ENCODE measurements at places on chromosomes 11 and 22. TPM values are rescaled to one million over a fixed set of nuclear protein-coding genes. Genes with fewer than 3 reads are reported as not detected.

DNA sequence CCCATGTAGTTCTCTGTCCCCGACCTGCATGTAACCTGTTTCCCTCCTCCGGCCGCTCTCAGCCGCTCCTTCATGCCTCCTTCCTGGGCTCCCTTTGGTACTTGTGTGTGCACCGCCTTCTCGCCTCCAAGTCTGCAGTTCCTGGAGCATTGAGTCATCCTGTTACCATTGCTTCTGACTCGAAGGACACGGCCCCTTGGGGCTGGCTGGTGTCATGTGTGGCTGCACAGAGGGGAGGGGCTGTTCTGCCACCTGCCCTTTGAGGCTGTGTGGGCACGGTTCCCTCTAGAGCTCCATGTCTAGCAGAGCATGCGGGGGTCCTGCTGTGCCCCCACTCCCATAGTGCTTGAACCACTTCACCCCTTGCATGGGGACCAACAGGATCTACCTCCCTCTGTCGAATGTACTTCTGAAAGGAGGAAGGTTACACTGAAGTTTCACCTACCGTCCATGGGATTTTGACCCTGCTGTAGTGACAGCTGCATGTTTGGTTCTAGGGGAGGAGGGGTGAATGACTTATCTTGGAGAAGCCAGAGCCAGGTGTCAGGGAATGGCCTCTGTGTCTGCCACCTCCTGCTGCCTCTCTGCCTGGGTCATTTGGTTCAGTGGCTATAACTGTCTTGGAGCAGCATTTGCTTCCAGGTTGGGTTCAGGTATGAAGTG lies 39.6 kb downstream of the BCR start:
- DNase-seq, result no peak

Gene SCGB2A2
- not detected for polyA plus RNA-seq

DNA sequence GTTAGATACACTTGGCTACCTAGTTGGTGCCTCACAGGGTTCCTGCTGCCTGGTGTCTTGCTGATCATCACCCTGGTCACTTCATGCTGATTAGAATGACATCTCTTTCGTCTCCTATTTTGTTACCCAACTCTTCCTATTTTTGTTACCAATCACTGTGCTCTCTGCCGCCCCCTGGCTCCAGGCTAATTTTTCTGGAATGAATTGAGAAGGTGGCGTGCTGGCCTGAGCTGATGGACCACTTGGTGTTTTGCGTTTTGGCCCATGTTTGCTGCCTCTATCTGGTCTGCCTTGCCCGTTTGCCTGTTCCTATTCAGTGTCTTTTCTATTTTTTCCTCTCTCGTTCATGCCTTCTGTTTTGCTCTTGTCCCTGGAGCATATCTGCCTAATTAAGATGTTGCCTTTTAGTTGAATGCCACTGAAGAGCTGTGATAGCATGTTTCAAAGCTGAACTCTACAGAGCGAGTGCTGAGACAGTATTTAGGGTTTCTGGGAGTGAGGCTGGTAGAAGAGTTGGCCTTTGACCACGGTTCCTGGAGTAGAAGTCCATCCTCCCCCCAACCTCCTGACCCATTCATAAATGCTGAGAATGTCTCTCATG lies 5.9 kb upstream of the ATF4 start:
- no peak for DNase-seq

DNA sequence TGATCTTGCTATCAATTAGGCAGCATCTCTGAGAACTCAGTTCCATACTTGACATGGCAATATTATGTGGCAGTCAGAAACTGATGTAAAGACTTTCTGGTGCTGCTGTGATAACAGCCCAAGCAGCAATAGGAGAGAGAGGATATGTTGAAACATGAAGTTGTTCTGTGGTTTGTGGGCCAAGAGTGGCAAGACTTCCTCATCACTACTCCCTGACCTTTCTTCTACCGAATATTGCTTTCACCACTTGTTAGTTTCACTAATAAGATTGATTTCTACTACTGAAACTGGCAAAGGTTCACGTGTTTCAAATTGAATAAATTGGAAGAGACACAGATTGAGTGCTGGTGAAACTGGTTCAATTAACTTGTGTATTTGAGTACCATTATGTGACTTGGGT lies 852.6 kb upstream of the RAG2 start:
- no peak for DNase-seq

GRCh38 chr22:43698403-43698802 lies 113.7 kb downstream of the EFCAB6 start:
- no peak for DNase-seq

Gene IGSF9B
- polyA plus RNA-seq, result 14.6 TPM

DNA sequence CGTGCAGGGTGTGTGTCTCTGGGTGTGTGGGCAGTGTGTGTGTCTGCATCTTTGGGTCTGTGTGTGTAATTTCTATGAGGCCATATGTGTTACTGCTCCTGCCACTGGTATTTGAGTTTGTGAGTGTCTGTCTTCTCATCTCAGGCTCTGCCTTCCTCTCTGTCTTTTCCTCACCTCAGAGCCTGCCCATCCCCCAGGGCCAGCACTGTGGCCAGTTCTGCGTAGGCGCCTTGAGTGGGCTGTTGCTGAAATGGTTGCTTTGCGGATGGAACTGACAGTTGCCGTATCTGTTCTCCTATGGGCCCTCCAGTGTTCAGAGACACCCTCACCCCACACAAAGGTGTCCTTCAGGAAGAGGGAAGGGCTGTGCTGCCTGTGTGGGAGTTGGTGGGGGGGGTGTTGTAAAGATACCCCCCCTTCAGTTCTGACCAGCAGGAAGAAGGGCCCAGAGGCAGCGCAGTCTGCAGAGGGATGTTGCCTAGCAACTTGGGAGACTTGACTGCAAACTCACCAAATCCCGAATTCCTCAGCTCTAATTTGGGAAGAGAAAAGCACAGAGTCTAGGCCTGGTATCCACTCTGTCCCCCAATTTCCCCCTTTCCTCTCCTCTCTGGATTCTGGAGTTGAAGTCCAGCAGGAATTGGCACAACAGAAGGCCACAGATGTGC lies 2.0 kb upstream of the NRGN start:
- no peak for DNase-seq

Gene IFITM1
- 15.2 TPM for polyA plus RNA-seq

DNA sequence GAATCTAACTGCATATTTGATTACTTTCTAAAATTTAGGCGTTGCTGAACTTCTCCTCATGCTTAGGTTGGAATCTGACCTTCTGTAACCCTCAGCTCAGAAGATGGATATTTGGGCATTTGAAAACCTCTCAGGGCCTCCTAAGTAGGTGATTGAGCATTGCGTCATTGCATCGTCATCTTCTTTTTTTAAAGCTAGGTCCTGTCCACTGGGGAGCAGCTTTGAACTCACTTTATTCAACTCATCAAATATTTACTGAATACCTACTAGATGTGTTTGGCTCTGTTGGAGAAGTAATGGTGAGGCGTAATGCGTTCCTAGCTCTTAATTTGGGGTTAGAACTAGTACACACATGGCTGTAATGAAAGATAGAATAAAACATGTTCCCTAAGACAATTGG lies 56.8 kb downstream of the ZBTB16 start:
- DNase-seq, result no peak

DNA sequence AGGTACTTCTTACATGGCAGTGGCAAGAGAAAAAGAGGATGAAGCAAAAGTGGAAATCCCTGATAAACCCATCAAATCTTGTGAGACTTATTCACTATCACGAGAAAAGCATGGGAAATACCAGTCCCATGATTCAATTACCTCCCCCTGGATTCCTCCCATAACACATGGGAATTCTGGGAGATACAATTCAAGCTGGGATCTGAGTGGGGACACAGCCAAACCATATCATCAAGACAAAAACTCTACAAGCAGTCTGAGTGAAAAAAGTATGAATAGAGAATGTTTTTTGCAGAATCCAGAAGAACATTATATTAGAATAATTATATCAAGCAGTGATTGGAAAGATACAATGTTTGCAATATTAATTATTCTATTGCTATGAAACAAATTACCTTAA lies 893.7 kb downstream of the FAM181B start:
- no peak for DNase-seq

Gene ZNF280A
- polyA plus RNA-seq, result not detected

GRCh38 chr11:94024547-94024946 lies 3.4 kb downstream of the HEPHL1 start:
- DNase-seq, result no peak

- no peak for DNase-seq
These were observed 103.2 kb downstream of the XKR3 start for GRCh38 chr22:16721961-16722360.

DNA sequence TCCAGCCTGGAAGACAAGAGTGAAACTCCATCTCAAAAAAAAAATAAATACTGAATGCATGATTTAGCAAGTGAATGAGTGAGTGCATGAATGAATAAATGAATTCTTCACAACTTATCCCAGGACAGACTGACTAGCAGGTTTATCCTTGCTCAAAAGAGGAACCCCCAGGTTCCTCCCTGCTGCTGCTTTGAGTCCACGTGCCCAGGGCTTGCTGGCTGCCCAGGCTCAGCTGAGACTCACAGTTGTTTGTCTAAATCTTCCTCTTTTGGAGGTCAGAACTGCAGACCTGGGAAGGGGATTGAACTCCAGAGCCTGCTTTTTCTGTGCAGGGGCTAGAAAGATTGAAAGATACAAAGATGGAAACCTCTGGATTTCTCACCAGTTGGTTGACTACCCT lies 117.4 kb upstream of the TMEM45B start:
- DNase-seq, result no peak

Gene RIMBP3C
- polyA plus RNA-seq, result 0.43 TPM

Gene FADS2
- 121 TPM for polyA plus RNA-seq
